ENCODE measurements at places on chromosomes 7 and 10. TPM values are rescaled to one million over a fixed set of nuclear protein-coding genes. Genes with fewer than 3 reads are reported as not detected.

DNA sequence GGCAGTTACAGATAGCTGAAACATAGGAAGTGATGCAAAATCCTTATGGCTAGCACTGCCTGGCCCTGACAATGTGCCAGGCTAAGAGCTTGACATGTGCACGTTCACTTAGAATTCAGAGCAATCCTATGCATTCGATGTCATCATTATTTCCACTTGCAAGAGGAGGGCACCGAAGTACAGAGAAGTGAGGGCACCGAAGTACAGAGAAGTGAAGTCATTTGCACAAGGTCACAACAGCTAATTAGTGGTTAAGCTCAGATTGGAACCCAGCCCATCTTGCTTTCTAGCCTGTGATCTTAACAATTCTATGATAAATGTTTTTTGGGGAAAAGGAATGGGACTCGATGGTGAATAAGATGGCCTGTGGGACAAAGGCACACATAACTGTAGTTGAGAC is 73.4 kb downstream of the ARHGAP22 start:
- DNase-seq, result no peak

- DNase-seq, result no peak
These were observed 153.5 kb upstream of the ITGB1 start for GRCh38 chr10:33111488-33112051.

- DNase-seq, result peak; percentile 69
These were observed 14.6 kb downstream of the EPC1 start for GRCh38 chr10:32332299-32332750.

GRCh38 chr10:118868589-118868988 is 113.8 kb upstream of the CACUL1 start:
- no peak for DNase-seq

DNA sequence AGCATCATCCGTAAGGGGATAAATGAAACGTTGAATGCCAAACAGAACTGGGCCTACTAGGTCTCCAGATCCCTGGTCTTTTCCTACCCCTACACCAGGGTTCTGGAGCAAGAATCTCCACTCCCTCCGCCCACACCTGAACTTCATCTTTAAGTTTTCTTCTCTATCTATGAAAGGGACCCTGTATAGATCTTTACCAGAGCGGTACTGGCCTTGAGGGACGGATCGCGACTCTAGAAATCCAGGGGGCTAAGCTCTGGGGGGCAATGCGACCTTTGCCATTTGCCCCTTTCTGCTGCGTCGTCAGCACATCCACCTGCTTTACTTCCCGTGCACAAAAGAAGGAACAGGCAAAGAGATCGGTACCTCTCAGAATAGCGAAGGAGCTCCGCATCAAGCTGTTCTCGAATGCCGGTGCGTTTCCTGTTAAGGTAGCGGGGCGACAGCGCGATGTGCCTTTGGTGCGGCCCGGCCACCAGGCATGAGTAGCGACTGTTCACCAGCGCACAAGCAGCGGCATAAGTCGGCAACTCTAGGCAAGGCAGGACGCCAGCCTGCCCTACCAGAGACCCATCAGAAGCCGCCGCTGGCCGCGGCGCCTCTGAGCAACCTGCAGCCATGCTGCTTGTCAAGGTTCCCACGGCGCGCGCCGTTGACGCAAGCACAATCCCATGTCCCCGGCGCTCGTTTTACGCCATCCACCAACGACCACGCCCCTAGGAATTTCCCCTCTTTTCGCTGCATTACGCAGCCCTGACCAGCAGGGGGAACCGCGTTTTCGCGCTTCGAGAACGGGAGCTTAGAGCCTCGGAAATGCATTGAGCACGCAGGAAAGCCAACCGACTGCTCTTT is at the start of gene POLR1F:
Gene POLR1F (minus strand): TSS at position 641 of the 852 bp plus-strand sequence. CDS start 21 bp downstream, at position 620.
- DNase-seq, result peak; percentile 91

DNA sequence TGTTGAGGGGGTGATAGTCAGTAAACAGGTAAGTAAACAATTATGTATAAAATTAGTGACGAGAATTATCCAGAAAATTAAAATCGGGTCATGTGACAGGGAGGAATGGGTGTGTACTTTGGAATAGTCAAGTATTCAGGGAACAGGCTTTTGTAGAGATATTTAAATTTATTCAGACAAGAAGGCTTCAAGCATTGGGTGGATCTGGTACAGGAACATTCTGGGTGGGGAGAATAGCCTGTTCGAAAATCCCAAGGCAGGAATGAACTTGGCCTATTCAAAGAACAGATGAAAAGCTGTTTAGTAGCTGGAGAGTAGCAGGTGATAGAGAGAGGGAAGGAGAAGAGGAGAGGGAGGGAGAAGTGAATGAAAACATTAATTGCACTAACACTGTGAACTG is 448.9 kb upstream of the FZD8 start:
- no peak for DNase-seq

Gene ZNF22
- total RNA-seq, result 29.6 TPM

Gene GCK
- 0.78 TPM for total RNA-seq

DNA sequence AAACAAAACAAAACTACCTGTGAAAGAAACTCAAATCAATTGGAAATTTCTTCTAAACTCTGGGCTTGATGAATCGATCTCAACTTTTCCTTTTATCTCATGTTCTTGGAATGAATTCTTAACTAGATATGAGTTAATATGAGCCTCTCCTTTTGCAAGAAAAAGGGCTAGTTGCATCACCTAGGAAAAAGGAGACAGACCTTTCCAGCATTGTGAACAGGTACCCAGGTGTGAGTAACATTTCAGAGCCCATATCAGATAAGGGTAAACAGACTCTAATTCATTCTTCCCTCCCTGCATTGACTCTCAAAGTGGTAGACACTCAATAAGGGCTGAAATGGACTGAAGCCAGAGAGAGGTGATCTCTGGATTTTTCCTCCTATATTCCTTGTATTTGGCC is 103.8 kb upstream of the AGR3 start:
- DNase-seq, result no peak

- no peak for DNase-seq
These were observed 4.6 kb downstream of the FASTK start for GRCh38 chr7:151075978-151076426.

DNA sequence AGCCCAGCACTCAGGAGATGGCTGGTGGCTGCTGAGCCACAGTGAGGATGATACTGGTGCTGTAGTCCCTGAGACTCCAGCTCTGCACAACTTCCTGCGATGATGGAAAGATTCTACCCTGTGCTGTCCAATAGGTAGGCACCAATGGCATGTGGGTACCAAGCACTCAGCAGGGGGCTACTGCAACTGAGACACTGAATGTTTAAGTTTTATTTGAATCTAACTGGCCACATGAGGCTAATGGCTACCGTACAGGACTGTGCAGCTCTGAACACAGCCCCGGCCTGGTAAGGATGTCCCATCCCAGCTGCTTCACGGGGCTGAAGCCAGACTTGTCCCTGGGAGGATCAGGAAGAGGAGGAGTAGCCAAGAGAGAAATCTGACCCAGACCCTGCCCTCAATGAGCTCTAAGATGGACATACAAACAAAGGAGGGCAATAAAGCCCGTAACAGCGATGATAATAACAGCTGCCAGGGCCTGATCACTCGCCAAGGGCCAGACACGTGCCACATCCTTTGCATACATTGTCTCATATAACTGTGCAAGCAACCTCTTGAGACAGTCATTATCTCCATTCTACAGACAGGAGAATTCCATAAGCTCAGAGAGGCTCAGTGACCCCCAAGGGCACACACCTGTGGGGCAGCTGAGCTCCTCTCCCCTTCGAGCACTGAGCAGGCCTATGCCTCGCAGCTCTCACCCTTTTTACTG is 3.8 kb downstream of the GPRIN2 start:
- DNase-seq, result no peak

Gene LEP
- not detected for total RNA-seq

Gene NPC1L1
- not detected for total RNA-seq

- no peak for DNase-seq
These were observed 186.1 kb downstream of the HERPUD2 start for GRCh38 chr7:35508623-35509400.

Gene FGL2
- 0.16 TPM for total RNA-seq

Gene ASAH2
- 2.0 TPM for total RNA-seq

GRCh38 chr7:41809529-41809939 is 106.6 kb upstream of the INHBA start:
- no peak for DNase-seq

Gene NANOS1
- total RNA-seq, result 0.50 TPM

GRCh38 chr7:91085175-91085574 is 179.1 kb upstream of the FZD1 start:
- DNase-seq, result peak; percentile 4

GRCh38 chr10:80699602-80700039 is 161.9 kb downstream of the SH2D4B start:
- DNase-seq, result peak; percentile 70

Gene ASZ1
- not detected for total RNA-seq

GRCh38 chr7:100642534-100642907 is 1.2 kb upstream of the TFR2 start:
- peak; percentile 22 for DNase-seq

DNA sequence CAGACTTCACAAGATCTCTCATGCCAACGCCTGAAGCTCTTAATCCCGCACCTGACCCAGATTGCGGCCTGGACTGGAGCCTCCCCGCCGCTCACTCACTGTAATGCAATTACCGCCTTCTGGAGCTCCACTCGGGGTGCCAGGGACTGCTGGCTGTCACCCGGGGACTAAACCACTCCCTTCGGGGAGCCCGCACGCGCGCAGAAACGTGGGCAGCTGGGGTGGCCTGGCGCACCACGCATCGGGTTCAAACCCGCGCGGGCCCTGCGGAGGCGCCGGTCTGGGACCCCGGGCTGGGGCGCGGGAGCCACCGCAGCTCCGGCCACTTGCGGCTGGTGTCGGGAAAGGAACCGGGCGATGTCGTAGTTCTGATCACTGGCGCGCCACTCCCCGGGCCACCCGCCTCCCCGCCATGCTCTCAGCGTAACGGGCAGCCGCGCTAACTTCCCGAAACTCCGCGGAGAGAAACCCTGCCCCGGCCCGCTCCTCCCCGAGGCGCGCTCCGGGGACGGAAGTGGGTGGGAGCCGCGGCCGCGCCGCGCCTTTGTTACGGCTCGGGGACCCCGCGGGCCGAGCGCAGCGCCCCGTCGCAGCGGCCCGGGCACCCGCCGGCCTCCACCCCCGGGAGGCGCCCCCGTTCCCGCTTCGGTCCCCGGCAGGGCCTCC is 100.3 kb upstream of the SVIL start:
- DNase-seq, result peak; percentile 79

Gene ATOH7
- total RNA-seq, result not detected

DNA sequence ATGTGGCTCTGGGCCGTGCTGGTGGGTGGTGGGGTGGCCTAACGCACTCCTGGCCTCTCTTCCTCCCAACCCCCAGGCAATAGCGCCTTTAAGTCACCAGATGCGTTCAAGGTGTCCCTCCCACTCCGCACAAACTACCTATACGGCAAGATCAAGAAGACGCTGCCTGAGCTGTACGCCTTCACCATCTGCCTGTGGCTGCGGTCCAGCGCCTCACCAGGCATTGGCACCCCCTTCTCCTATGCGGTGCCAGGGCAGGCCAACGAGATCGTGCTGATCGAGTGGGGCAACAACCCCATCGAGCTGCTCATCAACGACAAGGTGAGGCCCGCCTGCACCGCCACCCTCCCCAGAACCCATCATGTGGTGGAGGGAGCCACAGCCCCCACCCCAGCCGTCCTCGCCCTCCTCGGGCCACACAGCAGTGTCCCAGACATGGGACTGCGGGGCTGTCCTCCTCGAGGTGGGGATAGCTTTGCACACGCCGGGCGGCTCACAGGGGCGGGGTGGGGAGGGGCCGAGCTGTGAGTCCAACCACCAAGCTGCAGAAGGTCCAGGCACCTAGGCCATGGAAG is 7.8 kb downstream of the NPTX2 start:
- no peak for DNase-seq

Gene RAB19
- 1.9 TPM for total RNA-seq

- no peak for DNase-seq
These were observed 178.2 kb downstream of the ARL4A start for GRCh38 chr7:12865593-12865992.

Gene ICA1
- total RNA-seq, result 0.87 TPM

- DNase-seq, result no peak
These were observed 41.9 kb upstream of the MBL2 start for GRCh38 chr10:52814506-52814905.

- no peak for DNase-seq
These were observed at the start of gene SLC16A12 for GRCh38 chr10:89535171-89536012. Gene SLC16A12 (minus strand): TSS chr10:89535594. CDS start chr10:89462578, 73,016 bp downstream.

GRCh38 chr7:22992874-22993840 is 20.8 kb downstream of the HYCC1 start:
- no peak for DNase-seq

DNA sequence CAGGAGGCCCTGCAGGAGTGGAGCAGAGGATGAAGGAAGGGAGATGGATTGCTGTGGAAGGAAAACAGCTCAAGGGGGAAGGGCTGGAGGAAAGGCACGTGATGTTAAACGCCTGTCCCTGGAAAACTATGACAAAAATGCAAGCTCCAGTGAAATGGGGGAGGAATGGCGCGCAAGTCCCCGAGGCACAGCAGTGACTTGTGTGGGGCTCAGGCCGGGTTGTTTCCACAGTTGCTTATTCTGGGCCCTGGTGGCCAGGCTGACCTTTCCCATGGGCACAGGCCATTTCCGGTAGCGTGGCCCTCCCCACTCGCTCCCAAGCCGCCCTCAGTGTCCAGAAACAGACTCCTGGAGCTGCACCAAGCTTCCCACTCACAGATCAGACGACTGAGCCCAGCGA is 68.1 kb upstream of the PDGFA start:
- no peak for DNase-seq

DNA sequence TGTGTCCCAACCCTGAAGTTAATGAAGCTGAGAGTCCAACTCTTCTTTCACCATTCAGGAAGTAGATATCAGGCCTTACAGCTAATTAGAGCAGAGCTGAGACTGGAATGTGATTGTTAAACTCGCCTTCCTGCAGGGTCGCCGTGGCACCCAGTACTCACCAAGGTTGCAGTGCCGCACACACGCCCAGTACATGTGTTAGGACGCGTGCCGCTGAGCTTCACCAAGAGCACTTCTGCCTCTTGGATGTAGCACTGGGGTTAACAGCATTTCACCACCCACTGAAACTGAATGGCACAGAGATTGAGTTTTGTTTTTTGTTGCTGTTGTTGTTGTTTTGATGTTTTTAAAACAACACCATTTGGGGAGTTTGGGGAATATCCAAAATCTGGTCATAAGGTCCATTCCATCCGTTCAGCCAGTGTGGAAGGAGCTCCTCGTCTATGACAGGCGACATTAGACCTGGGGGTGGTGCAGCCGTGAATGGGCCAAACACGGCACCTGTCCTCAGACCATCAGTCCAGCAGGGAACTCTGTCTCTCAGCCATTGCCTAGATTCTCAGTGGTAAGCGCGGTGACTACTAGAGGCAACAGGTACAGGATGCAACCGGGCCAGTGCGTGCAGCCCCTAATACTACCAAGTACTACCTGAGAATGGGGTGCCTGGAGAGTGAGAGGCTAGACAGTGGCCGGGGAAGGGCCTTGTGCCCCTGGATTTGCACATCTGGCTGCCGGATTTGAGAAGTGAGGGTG is 21.9 kb downstream of the WIPI2 start:
- DNase-seq, result no peak

Gene CPVL
- total RNA-seq, result 0.50 TPM
